ENCODE measurements at places on chromosomes 7 and 10. TPM values are rescaled to one million over a fixed set of nuclear protein-coding genes. Genes with fewer than 3 reads are reported as not detected.
A peak's percentile ranks its signal among the peaks of the same experiment; 100 is the strongest.

GRCh38 chr7:27177795-27178320 is 3.7 kb upstream of the HOXA10 start:
- DNase-seq: no peak
- H3K4me1 ChIP-seq: peaks cover 25% of the 10 kb centered on the region
- no peak overlapping the region for H3K27ac ChIP-seq
- peaks cover 99% of the 10 kb centered on the region for H3K27me3 ChIP-seq

DNA sequence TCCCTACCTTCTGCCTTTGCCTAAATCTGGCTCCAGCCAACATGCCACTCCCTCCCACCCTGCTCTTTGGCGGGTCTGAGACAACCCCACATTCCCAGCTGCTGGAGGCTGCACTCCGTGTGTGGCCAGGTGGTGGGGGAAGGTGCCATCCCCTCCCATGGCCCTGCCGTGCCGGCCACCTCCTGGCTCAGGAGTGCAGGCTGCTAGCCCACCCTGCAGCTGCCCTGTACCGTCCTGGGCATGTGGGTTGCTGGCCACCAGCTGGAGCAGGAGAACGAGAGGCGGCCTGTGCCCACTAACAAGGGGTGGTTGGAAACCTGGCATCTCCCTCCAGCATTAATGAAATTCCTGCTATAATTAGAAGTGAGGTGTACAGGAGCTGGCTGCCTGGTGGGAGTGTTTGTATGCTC is 97.6 kb downstream of the ZMIZ1 start:
- H3K4me3 ChIP-seq: no peak overlapping the region
- H3K4me1 ChIP-seq: peaks cover 25% of the 10 kb centered on the region
- no peaks in the 10 kb centered on the region for H3K27me3 ChIP-seq

GRCh38 chr7:2717293-2718261 is 29.6 kb downstream of the AMZ1 start:
- peaks cover 50% of the 10 kb centered on the region for H3K4me1 ChIP-seq
- DNase-seq: peak; percentile 69
- H3K27ac ChIP-seq: no peak overlapping the region
- peaks cover 11% of the 10 kb centered on the region for H3K36me3 ChIP-seq
- H3K4me3 ChIP-seq: no peak overlapping the region
- no peaks in the 10 kb centered on the region for H3K27me3 ChIP-seq

- H3K27ac ChIP-seq: no peak overlapping the region
Measured at GRCh38 chr7:45977256-45977780, 56.2 kb upstream of the IGFBP3 start.

GRCh38 chr10:117090834-117091233 is 47.2 kb downstream of the VAX1 start:
- no peaks in the 10 kb centered on the region for H3K36me3 ChIP-seq

DNA sequence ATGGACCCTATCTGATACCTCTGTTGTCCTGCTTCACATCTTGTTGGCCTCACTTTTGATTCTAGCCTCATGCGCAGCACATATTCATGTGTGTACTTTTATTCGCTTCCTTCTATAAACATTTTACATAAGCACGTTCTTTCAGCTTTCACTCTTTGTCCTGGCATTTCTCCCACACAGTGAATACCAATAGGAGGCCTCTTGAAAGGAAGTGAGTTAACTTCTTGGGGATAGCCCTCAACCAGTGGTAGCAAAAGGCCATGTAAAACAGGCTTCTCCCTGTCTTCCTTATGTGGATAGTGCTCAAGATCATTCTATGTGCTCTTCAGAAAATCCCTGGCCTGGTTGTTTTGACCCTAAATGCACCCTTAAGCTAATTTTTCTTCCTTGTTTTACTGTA is 633.9 kb upstream of the MBL2 start:
- DNase-seq: no peak
- H3K27ac ChIP-seq: no peak overlapping the region
- no peaks in the 10 kb centered on the region for H3K36me3 ChIP-seq
- H3K27me3 ChIP-seq: no peaks in the 10 kb centered on the region
- no peak overlapping the region for H3K4me3 ChIP-seq

DNA sequence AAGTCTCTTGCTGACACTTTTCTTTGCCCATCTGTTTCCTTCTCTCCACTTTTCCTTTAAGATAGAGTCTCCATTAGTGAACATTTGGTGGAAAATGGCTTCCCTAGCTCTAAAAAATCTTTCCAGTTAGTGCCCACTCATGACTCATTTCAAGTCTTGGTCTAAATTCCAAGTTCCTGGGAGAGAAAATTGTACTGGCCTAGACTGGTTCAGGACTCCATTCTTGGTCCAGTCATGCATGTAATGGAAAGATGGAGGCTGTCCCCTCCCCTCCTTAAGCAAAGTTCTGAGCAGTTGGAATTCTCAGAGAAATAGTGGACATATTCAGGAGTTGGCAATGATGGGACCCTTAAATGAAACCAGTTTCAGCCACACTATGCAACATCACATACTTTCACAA is 3.8 kb upstream of the ALDH18A1 start:
- no peak overlapping the region for H3K4me3 ChIP-seq
- H3K27ac ChIP-seq: no peak overlapping the region
- H3K4me1 ChIP-seq: peaks cover 15% of the 10 kb centered on the region
- no peak for DNase-seq
- H3K36me3 ChIP-seq: peaks cover 12% of the 10 kb centered on the region

ZNF679 gene
- total RNA-seq: not detected

GOLGA7B gene
- total RNA-seq: 1.0 TPM

KRIT1 gene
- total RNA-seq: 49.0 TPM

Data from lower lobe of right lung (tissue), 2 donors.